ENCODE measurements at places on chromosomes 7 and 10. TPM values are rescaled to one million over a fixed set of nuclear protein-coding genes. Genes with fewer than 3 reads are reported as not detected.

- DNase-seq: no peak
These were observed 27.8 kb downstream of the GLUD1 start for GRCh38 chr10:87066865-87067264.

The ACTR3C gene
- 5.3 TPM for total RNA-seq

DNA sequence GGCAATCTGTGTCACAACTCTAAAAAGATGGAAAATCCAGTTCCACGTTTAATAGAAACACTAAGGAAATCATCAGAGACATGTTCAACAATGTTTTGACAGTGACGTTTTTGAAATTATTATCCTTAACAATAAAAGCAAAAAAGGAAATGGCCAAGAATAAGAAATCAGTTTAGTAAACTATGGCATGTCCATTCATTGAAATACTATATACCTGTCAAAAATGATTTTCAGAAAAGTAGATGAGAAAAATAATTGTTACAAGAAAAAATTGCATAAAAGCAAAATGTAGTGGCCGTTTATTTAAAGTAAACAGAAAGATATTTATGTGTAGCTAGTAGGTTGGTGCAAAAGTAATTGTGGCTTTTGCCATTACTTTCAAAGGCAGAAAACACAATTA, 345.4 kb upstream of the NPSR1 start:
- no peak for DNase-seq

DNA sequence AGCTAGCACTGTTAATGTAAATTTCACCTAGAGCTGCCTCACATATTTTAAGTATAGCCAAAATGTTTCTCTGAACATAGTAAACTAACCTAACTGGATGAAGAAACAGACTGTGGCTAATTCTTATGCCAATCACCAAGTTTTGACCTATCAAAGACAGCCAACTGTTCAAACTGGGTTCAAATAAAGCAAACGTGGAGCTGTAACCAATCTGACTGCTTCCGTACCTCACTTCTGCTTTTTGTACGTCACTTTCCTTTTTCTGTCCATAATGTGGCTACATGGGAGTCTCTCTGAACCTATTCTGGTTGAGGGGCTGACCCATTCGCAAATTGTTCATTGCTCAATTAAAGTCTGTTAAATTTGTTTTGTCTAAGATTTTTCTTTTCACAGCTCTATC, 66.3 kb upstream of the ETV1 start:
- no peak for DNase-seq

DNA sequence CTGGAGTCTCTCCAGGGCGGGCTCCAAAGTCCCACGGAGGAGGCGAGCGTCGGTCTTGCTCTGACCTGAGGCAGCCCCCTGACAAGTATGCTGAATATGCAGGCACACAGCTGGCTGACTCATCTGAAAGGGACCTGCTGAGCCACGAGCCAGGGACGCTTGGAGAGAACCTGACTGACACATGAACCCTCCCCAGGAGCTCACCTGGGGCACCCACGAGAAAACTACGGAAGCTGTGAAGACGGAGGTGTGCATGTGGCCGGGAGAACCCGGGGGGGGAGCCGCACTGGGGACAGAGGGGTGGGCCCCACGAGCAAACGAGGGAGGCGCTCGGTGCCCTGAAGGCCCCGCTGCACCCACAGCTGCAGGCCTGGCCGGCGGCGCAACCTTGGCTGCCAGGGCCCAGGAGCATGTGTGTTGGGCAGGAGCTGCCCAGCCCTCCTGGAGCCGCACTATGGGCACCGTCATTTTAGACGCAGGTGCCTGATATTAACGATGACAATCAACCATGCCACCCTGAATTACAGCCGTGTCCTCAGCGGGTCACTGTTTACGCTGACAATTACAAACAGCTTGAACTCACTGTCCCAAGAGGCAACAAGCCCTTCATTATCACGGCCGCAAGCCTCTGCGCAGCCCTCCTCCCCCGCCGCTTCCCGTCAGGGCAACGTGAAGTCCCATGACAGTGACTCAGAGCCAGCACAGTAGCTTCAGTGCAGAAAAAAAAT, 64.7 kb downstream of the DIP2C start:
- peak; percentile 65 for DNase-seq

- no peak for DNase-seq
These were observed 85.0 kb downstream of the VIPR2 start for GRCh38 chr7:159059629-159060028.

- no peak for DNase-seq
These were observed 98.8 kb upstream of the COL1A2 start for GRCh38 chr7:94295850-94296249.

The STEAP4 gene
- 0.41 TPM for total RNA-seq

DNA sequence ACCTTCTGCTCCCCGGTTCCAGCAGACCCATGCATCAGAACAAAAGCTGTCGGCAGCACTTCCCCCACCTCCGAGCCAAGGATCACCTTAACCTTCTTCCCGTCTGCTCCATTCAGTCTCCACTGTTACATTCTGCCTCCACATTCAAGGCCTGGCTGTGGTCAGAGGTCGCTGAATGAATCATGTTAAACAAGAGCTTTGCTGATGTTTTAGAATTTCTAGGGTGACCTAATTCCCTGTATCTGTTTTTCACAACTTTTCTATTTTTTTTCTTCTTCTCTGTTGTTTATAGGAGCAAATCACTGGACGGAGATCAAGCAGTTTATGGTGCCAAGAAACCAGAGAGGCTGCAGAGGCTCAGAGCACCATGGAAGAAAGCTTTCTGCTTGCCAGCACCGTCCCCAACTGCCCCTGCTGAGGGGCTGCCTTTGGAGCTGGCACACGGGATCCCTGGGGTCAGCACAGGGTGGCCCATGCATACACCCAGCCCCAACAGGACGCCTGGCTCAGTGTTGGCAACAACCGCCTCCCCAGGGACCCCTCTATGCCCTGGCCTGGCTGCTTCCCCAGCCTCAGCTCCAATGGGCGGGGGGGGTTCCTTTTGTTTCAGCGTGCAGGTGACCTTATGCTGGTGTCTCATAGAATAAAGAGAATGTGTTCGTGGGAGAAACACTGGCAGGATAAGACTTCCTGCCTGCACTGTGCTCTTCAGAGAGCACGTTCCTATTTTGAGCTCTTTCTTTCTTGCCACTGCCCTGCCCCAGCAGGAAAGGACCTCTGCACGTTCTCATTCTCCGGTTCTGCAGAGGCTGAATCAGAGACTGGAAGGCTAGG, 182.7 kb upstream of the LYZL2 start:
- DNase-seq: peak; percentile 47

The VIPR2 gene
- total RNA-seq: 0.41 TPM

DNA sequence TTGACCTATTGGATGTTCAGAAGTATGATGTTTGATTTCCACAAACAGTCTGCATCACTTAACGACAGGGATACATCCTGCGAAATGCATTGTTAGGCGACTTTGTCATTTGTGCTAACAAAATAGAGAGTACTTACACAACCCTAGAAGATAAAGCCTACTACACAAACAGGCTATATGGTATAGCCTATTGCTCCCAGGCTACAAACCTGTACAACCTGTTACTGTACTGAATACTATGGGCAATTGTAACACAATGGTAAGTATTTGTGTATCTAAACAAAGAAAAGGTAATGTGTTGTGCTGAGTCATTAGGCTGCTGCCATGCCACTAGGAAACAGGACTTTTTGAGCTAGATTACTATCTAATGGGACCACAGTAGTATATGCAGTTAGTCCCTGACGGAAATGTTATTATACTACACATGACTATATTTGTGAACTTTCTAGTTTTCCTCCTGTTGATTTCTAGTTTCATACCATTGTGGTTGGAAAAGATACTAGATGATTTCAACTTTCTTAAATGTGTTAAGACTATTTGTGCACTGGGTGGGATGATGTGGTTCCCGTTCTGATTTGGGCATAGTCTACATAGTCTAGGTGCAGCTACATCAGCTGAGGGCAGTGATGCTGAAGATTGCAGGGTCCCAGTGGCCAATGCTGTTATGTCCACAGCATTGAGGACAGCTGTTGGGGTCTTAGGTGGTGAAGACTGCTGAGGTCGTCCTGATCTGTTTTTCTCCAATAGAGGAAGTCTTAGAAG, 161.7 kb downstream of the HTR7 start:
- DNase-seq: no peak

DNA sequence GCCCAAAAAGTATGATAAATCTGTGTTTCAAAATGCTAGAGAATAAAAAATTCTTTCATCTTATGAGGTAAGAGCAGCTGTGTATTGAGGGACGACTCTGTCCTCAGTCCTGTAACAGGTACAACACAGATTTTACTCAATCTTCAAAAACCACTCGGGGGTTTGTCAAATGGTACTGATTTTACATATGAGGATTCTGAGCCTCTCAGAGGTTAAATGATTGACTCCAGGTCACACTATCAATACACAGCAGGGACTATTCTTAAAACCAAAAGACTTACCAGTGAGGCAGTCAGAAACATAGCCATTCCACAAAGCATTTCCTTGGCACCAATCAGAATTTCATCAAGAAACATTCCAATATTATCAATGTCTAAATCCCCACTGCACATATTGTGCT, 95.5 kb downstream of the SGMS1 start:
- no peak for DNase-seq

DNA sequence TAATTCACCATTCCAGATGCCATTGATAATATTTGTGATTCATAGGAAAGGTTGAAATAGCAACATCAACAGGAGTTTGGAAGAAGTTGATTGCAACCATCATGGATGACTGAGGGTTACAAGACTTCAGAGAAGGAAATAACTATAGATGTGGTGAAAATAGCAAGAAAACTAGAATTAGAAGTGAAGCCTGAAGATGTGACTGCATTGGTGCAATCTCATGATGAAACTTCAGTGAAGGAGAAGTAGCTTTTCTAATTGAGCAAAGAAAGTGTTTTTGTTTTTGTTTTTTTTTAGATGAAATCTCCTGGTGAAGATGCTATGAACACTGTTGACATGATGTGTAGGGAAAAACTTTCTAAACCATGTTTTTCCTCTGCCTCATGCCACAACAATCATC, 18.7 kb upstream of the CD36 start:
- DNase-seq: no peak

GRCh38 chr10:91521439-91521838, 111.3 kb downstream of the HECTD2 start:
- no peak for DNase-seq

DNA sequence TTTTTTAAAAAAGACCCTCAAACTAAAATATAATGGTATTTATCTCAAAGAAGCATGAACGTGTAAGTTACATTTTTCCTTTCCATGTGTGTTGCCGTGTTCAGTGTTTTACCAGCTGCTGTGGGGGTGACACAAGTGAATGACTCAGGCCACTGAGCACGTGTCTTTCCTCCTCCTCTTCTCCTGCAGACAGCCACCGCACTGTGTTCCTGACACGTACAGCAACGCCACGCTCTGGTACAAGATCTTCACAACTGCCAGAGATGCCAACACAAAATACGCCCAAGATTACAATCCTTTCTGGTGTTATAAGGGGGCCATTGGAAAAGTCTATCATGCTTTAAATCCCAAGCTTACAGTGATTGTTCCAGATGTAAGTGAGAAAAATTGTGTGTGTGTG, 29.7 kb downstream of the TMEM248 start:
- DNase-seq: peak; percentile 49

GRCh38 chr7:73966062-73966940, 61.7 kb upstream of the ELN start:
- no peak for DNase-seq

- DNase-seq: no peak
These were observed 264.7 kb downstream of the ELFN1 start for GRCh38 chr7:1934756-1935155.

The UCMA gene
- not detected for total RNA-seq

The C10orf95 gene
- total RNA-seq: 0.82 TPM

The FRMPD2 gene
- total RNA-seq: 3.3 TPM

- DNase-seq: no peak
These were observed 61.6 kb upstream of the ADRA2A start for GRCh38 chr10:111015181-111015580.

All from frontal cortex (tissue), 4 donors.